Subcutaneous preadipocyte (primary cell): ENCODE measurements at places on chromosomes 2 and 18. TPM values are rescaled to one million over a fixed set of nuclear protein-coding genes. Genes with fewer than 3 reads are reported as not detected.

The RGPD4 gene
- not detected in 2 replicates for total RNA-seq

The TUBA4A gene
- 9.2 and 17.6 TPM in 2 replicates for total RNA-seq

The TCF23 gene
- not detected in 2 replicates for total RNA-seq

The CAMKMT gene
- total RNA-seq: 9.6 and 10.8 TPM in 2 replicates

The UGT1A9 gene
- not detected in 2 replicates for total RNA-seq

The MC5R gene
- total RNA-seq: not detected in 2 replicates

The UXS1 gene
- 20.2 and 28.0 TPM in 2 replicates for total RNA-seq

The SERPINB2 gene
- 1.8 and 3.5 TPM in 2 replicates for total RNA-seq

The POU3F3 gene
- 0.37 and 18.2 TPM in 2 replicates for total RNA-seq

The COLEC11 gene
- 0.37 and 0.59 TPM in 2 replicates for total RNA-seq

The KCNK3 gene
- under 0.01 TPM in 1 of 2 replicates, not detected in the other for total RNA-seq

The OSR1 gene
- total RNA-seq: 32.8 and 48.1 TPM in 2 replicates

The SF3B6 gene
- total RNA-seq: 98.3 and 164 TPM in 2 replicates

The CLASP1 gene
- 40.1 and 47.1 TPM in 2 replicates for total RNA-seq

The SH3RF3 gene
- total RNA-seq: 7.3 and 14.9 TPM in 2 replicates

The INHA gene
- total RNA-seq: 0.20 and 0.37 TPM in 2 replicates

The DSG2 gene
- 0.39 and 3.7 TPM in 2 replicates for total RNA-seq

The PLCD4 gene
- 2.2 and 2.6 TPM in 2 replicates for total RNA-seq

The ECEL1 gene
- total RNA-seq: not detected in 2 replicates

The USP37 gene
- 11.3 and 17.6 TPM in 2 replicates for total RNA-seq

The NGEF gene
- 5.9 and 6.2 TPM in 2 replicates for total RNA-seq

The ADAM23 gene
- 3.1 and 3.7 TPM in 2 replicates for total RNA-seq

The CRIM1 gene
- total RNA-seq: 47.8 and 144 TPM in 2 replicates

The HOXD4 gene
- 1.1 and 2.0 TPM in 2 replicates for total RNA-seq

The MC4R gene
- total RNA-seq: not detected in 2 replicates

The TXNDC9 gene
- 64.5 and 68.3 TPM in 2 replicates for total RNA-seq

The KIF5C gene
- total RNA-seq: under 0.01 and 0.20 TPM in 2 replicates

The MAP3K19 gene
- total RNA-seq: not detected in 2 replicates

The CNGA3 gene
- total RNA-seq: under 0.01 TPM in 2 replicates

The HOXD13 gene
- total RNA-seq: 1.6 TPM in 1 of 2 replicates, not detected in the other

The MYCN gene
- total RNA-seq: not detected in 2 replicates

The MSTN gene
- total RNA-seq: under 0.01 TPM in 1 of 2 replicates, not detected in the other

The RAB31 gene
- total RNA-seq: 25.7 and 37.9 TPM in 2 replicates

The NYAP2 gene
- not detected in 2 replicates for total RNA-seq

The SLC5A6 gene
- total RNA-seq: 43.6 and 48.1 TPM in 2 replicates
